RKO (cell line): ENCODE measurements at places on chromosomes 12 and 14.
A peak's percentile ranks its signal among the peaks of the same experiment; 100 is the strongest.

DNA sequence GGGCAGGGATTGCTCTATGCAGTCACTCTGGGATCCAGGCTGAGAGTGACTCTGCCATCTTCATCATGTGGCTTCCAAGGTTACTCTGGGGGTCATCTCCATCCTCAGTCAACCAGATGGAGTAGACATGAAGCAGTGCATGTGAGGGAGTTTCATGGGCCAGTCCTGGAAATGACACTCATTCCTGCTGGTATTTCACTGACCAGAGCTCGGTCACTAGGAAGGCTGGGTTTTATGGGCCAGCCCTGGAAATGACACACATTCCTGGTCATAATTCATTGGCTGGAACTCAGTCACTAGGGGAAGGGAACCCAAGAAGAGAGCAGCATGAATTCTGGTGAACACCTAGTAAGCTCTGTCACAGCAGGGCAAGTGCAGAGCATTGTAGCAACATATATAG lies 144.7 kb downstream of the SMOC1 start:
- no peak for DNase-seq

DNA sequence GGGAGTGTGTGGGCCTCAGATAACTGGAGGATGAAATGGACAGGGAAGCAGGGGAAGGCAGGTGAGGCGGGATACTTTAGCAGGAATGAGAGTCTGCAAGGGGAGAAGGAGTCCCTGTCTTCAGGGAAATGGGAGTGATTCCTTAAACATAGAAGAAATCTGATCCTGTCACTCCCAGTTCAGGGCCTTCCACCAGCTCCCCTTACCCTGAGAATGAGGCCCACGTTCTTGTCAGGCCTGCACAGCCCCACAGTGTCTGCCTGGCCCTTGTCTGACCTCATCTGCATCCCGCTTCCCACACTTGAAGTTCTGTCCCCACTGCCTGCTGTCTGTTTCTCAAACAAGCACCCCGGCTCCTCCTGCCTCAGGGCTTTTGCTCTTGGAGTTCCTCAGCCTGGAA lies 12.6 kb upstream of the LRP1-AS start:
- DNase-seq = no peak

DNA sequence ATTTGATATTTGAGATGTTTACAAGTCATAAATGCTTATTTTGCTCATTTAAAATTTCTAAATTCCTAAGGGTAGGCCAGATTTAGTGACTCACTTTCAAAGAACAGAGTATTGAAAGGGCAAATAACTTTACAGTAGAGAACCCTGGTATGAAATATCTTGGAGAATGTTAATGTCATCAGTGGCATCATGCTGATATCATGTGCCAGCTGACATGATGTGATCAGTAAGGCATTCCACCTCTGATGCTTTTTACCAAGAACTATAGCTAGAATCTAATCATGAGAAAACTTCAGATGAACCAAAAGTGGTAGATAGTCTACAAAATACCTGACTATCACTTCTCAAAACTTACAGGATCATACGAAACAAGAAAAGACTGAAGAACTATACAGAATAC lies 2.9 kb upstream of the FLRT2 start:
- DNase-seq = no peak

- DNase-seq = no peak
Measured at GRCh38 chr12:115818973-115819372, 458.5 kb downstream of the MED13L start.

- no peak for DNase-seq
Measured at GRCh38 chr14:94322648-94323570, at the start of gene SERPINA6. Gene SERPINA6 (minus strand): TSS chr14:94323336. CDS start chr14:94314648, 8,688 bp downstream.

- no peak for DNase-seq
Measured at GRCh38 chr14:21197418-21198205, 41.7 kb upstream of the OR5AU1 start.

DNA sequence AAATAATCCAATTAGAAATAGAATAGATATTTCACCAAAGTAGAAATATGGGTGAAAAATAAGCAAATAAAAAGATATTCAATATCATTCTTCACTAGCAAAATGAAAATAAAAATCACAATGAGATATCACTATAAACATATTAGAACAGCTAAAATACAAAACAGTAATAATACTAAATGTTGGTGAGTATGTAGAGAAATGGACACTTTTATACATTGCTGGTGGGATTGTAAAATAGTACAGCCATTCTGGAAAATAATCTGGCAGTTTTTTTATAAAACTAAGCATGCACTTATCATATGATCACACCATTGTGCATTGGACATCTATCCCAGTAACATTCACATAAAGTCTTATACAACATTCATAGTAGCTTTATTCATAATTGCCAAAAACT lies 320.2 kb upstream of the OR4E1 start:
- DNase-seq = no peak

GRCh38 chr12:104304261-104305009 lies 896 bp downstream of the EID3 start:
- no peak for DNase-seq

DNA sequence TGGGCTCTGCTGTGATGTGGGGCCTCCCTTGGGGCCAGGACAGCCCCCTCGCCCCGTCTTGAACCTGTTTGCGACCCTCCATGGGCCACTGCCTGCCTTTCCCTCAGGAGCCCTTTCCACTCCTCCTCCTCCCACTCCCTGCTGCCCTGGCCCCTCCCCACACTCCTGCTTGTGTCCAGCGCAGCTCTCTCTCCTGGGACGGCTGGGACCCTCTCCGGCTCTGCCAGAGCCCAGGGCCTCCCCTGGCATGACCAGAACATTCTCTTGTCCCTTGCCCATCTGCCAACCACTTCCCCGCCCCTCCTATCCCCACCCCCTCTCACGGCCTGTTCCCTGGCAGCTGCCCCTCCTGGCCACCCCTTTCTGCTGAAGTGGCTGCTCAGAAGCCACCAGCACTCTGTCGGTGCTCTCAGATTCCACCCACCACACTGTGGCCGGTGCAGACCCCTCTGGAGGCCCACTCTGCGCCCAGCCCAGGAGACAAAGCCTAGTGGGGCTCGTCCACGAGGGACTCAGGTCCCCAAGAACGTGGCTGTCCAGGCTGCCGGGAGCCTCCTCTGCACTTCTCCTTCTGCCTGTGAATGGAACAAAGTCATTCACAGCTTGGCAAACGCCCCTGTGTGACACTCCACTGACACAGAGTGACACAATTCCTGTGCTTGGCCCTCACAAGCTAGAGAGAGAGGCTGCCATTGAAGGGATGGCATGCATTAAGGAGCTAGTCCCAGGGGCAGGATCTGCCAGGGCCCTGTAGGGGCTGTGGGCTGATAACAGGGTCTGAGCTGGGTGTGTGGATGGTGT lies 1.4 kb downstream of the ASPG start:
- no peak for DNase-seq

DNA sequence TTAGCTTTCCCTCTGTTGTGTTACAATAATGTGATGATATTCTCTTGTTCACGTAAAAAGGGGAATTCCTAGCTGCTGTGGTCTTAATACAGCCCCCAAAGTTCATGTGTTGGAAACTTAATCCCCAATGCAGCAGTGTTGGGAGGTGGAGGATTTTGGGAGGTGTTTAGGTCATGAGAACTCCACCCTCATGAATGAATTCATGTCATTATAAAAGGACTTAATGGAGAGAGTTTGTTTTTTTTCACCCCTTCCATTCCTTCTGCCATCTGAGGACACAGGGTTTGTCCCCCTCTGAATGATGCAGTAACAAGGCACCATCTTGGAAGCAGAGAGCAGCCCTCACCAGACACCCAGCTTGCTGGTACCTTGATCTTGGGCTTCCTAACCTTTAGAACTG lies 253.4 kb upstream of the DDHD1 start:
- DNase-seq = no peak

- no peak for DNase-seq
Measured at GRCh38 chr14:79693935-79694334, 517.4 kb downstream of the DIO2 start.

GRCh38 chr12:105288311-105288996 lies 42.0 kb upstream of the C12orf75 start:
- DNase-seq = no peak

DNA sequence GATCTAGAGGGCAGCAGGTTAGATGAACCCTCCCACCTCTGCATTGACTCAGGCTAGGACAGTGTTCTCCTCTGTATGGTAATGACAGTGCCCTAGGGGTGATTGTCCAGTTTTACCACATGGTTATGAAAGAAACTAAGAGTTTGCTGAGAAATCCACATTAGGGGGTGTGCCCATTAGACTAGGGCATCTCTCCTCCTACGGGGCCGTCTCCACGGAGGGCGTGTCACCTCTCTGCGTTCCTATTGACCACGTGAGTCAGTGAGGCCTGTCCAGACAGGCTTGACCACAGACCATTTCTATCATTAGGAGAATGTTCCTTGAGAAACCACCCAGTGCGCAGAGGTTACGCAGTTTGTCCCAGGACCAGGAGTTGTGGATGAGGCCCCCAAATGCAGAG lies 8.3 kb downstream of the MVK start:
- no peak for DNase-seq

DNA sequence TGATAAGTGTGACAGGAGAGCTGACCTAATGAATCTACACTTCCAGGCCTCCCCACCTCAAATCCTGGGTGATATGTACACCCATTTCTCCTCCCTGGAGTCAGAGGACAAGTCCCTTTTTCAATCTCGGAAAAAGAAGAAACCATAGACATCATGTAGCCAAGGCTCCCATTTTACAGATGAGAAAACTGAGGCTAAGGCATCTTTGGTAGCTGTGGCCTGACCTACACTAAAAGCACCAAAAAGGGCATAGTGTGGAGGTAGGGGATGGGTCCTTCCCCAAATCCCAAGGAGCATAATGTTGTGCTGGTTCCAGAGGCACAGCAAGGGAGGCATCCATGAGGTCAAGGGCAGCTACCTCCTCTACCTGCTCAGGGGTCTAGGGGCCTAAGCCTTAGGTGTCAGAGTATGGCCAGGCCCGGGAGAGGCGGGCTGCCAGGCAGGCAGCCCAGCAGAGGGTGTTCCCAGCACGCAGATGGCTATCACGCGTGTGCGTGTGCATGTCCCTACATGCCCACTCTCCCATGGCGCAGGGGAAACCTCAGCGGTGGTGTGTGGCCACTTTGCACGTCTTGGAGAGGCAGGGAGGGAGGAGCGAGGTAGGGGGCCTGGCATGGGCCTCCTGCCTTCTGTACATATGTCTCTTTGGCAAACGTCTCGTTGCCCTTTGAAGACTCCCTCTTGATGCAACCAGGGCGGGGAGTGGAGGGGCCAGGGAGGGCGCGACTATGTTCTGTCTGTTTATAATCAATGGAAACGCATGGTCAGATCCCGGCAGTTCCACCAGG lies 2.5 kb downstream of the PGF start:
- no peak for DNase-seq

DNA sequence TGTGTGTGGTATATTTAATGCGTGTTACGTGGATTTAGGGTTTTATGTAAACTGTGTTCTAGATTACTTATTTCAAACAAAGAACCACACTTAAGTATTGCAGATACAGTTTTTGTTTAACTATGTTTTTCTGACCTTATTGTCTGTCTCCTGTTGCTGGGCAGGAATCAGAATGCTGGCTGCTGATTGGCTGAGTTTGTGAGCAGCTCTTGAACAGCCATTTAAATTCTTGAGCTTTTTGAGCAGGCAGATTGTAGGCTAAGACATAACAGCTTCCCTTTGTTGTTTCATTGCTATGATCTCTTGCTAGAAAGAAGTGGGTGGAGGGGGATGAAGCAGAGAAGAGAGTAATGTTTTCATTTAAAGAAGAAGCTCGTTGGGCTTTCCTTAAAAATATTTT lies 52.2 kb downstream of the ATF7IP start:
- DNase-seq = peak; percentile 56

DNA sequence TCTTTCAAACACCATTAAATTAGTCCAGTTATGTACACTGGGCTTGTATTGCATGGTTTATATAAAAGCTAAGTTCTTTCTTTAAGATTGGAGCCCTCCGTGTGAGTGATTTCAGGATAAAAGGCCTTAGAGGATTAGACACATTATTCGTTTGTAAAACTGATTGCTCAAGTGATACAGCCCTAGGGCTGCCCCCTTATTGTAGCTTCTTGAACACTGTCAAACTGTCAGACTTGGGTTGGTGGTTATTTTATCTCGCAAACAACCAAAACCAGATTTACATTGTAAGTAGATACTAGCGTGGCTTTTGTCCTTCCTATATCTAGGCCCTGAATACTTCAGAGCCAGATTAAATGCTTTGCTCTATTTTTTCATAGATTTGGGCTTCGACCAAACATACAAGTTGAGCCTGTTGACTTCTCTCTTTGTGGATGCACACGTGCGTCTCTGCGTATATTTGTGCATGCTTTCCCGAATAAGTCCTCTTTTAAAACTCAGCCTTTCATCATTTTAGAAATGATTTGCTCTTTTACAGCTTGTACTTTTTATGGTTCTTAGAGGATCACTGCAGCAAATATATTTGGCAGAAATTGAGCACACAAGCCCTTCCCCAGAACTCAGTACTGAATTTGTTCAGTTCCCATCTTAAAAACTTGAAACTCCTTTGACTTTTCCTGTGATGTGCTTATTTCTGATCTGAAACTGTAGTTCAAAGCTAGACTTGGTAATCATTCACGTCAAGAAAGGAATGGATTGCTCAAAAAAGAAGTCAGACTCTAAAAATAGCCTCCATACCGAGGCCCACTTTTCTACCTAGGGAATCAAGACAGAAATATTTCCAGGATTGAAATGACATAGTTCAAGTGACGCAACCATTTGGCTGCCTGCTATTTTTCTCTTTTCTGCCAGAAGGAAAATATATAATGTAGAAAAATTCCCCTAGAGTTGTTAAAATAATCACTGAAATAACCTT lies 129.5 kb downstream of the ETV6 start:
- no peak for DNase-seq

DNA sequence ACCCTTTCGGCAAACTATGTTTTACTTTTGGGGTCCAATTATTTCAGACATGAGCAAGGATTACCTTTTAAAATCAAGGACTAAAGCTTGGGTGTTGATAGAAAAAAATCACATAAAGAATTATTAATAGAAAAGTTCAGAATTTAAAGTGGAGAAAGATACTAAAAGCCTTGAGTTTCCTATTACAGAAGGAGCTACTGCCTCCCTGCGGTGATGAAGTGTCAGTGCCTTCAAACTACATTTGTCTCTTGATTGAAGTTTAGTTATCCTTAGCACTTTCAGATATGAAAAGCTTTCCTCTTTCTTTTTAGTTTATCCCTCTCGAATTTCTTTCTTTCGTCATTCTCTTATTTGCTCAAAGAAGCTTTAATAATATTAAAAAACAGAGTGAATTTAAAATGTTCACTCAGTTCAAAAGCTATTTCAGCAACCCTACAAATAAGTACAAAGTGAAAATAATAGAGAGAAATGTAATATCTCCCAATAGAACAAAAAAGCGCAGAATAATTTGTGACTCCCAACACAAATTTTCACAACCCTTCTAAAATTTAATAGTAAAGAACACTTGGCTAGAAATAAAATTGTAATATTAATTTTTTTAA lies 87.6 kb downstream of the SEC23A start:
- peak; percentile 71 for DNase-seq
